NCI-H446 treated with DMSO at 0.1 percent for 48 hours (cell line): ENCODE measurements at places on chromosomes 4 and X.

DNA sequence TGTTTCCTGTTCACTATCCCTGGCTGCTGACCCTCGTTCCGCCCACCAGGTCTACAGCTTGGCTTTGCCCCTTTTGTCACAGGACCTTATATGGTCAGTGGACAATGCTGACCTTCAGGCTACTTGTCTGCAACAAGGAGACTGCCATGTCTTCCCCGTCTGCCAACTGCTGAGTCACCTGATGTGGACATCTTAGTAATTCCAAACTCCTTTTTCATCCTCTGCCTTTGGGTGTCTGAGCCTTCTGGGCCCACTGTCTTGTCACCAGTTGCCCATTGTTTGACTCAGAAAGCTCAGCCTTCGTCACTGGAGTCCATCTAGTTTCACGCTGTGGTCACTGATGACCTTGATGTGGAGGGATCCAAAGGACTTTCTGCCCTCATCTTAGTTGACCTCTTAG lies 30.2 kb downstream of the GPRIN3 start:
- DNase-seq, result no peak

- no peak for DNase-seq
Measured at GRCh38 chr4:15720851-15721250, 18.0 kb downstream of the BST1 start.

DNA sequence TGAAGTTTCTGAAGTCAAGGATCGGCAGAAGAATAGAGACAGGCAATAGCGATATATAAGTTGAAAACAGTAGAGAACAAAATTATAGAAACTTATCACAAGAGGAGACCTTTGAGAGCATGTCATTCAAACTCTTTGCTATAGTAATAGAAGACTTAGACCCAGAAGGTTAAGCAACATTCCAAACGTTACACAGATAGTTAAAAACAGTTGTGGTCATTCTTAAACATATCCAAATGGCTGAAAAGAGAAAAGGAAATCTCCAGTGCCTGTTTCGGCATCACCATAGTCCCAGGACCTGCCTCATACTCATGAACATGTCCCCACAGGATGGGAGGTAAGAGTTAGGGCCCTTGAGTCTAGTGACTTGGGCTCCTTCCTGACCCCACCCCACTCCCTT lies 258.1 kb upstream of the NOCT start:
- DNase-seq, result no peak

DNA sequence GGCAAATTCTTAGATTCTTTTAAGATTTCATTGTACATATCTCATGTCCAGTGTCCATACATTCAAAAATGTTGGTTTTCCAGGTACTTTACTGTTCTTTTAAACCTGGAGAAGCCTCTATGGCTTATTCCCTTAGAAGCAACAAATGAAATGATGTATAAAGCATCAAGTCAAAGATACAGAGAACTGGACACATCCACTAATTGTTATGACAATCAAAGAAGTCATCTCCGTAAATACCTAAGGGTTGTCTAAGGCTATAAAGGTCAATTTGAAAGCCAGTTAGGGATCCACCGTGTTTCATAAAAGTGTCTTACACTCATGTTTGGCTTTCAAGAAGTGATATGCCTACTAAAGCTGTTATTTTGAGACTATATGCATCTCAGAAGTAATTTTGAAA lies 32.4 kb downstream of the UBE2D3 start:
- no peak for DNase-seq

DNA sequence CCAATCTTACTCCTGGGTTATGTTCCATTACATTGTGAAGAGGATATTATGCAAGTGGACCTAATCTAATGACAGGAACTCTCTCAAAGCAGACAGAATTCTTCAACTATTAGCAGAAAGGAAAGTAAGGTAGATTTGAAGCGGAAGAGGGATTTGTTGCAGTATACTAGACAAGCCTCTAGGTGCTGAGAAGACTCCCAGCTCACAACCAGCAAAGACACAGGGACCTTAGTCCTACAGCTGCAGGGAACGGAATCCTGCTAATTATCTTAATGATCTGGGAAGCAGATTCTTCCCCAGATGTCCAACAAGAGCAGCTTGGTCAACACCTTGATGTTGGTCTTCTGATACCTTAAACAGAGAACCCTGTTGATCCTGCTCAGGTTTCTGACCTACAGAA lies 73.6 kb downstream of the STK32B start:
- no peak for DNase-seq

- no peak for DNase-seq
Measured at GRCh38 chr4:1405636-1406393, 427 bp downstream of the NKX1-1 start.

GRCh38 chr4:42080306-42080705 lies 72.1 kb downstream of the BEND4 start:
- DNase-seq, result no peak

- no peak for DNase-seq
Measured at GRCh38 chr4:22514001-22514400, 1.9 kb downstream of the ADGRA3 start.

GRCh38 chr4:169604131-169604900 lies 8.1 kb downstream of the NEK1 start:
- no peak for DNase-seq

DNA sequence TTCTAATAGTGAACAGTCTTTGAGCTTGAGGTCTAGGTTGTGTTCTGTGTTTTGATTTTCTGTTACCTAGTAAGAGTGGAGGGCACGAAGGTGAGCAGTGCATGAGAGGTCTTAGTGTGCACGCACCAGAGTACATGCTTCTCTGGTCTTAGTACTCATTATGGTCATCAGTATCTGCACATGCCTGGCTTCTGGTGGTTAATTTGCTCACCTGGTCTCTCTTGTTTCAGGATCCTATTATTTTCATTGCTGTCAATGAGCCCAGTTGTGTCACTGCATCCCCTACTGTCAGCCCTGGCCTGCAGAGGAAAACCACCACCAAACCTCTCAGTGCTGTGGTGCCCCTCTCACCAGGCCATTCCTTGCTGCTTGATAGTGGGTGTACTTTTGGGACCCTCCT lies 54.8 kb downstream of the NSUN7 start:
- no peak for DNase-seq

DNA sequence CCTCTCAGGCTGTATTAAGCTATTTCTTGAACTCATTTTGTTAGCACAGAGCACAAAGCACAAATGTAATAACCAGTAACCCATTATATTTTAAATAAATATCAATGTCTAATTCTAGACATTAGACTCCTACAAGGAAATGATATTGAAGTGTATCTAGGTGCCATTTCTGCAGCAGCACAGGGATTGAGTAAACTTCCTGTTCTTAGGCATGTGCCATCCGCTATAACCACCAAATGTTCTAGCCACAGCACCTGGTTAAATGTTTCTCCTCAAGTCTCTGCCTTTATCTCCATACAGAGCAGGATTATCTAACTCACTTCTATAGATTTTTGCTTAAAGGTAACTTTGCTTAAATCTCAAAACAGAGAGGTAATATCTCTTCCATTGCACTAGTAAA lies 51.4 kb downstream of the SGMS2 start:
- no peak for DNase-seq

DNA sequence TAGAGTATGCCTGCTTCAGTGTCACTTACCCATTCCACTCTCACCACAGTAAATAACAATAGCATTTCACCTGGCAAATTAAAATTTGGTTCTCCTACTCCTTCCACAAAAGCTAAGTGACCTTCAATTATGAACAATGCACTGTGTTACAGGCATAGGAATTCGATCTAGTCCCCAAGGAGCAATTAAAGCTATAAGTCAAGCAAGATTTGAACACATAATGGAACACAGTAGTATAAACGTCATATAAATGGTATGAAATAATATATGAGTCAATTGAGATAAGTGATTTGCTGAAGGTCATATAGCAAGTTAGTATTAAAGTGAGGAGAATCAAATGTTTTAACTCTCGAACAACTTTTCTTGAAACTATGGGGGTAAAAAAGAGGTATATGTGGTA lies 65.8 kb downstream of the ARAP2 start:
- no peak for DNase-seq

GRCh38 chrX:132257116-132257515 lies 37.9 kb upstream of the RAP2C start:
- no peak for DNase-seq

DNA sequence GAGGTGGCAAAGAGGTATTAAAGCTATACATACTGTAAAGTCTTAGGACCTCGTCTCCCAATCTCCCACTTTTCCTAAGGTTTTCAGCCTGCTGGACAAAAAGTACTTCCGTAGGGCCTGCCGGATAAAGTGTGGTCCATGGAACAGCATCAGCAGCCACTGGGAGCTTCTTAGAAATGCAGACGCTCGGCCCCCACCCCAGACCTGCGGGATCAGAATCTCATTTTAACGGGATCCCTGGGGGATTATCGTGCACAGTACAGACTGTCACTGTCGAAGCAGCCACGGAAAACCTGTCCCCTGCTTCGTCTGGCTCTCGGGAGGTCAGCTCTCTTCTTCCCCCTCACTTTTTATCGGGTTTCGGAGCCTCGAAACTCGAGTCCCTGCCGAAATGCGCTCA lies 802 bp downstream of the ADGRG2 start:
- DNase-seq, result no peak

GRCh38 chr4:136390824-136391223 lies 1141.5 kb downstream of the PCDH18 start:
- DNase-seq, result peak; percentile 3

GRCh38 chr4:99117876-99118693 lies 26.0 kb downstream of the ADH4 start:
- DNase-seq, result no peak

- no peak for DNase-seq
Measured at GRCh38 chr4:133943081-133943480, 258.5 kb downstream of the PABPC4L start.

GRCh38 chrX:52425775-52426174 lies 57.0 kb downstream of the XAGE2 start:
- DNase-seq, result no peak
